Naive B cell (primary cell): ENCODE measurements at places on chromosomes 3 and 15. TPM values are rescaled to one million over a fixed set of nuclear protein-coding genes. Genes with fewer than 3 reads are reported as not detected.

The CIAO2A gene
- 260 TPM for polyA plus RNA-seq

The SI gene
- not detected for polyA plus RNA-seq

The HTR3E gene
- polyA plus RNA-seq = not detected

The CPLX3 gene
- not detected for polyA plus RNA-seq

The BCHE gene
- not detected for polyA plus RNA-seq

The MAP6D1 gene
- polyA plus RNA-seq = not detected

GRCh38 chr3:171522651-171523050 is 62.4 kb upstream of the TNIK start:
- H3K4me3 ChIP-seq = no peak overlapping the region
- H3K4me1 ChIP-seq = no peaks in the 10 kb centered on the region
- no peak overlapping the region for H3K27ac ChIP-seq

GRCh38 chr15:65630760-65631159 is 9.0 kb downstream of the SLC24A1 start:
- no peak overlapping the region for H3K27ac ChIP-seq
- H3K4me3 ChIP-seq = no peak overlapping the region
- no peak for DNase-seq
- peaks cover 5% of the 10 kb centered on the region for H3K4me1 ChIP-seq
- H3K27me3 ChIP-seq = no peaks in the 10 kb centered on the region

DNA sequence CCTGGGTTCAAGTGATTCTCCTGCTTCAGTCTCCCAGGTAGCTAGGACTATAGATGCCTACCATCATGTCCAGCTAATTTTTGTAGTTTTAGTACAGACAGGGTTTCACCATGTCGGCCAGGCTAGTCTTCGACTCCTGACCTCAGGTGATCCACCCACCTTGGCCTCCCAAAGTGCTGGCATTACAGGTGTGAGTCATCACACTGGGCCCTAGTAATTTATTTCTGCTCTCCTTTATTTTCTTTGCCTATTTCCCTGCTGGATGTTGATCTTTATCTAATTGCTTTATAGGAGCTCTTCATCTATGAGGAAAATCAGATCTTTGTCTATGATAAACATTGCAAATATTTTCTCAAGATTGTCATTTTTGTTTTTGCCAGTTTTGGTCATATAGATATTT is 31.7 kb downstream of the UQCC5 start:
- peak overlapping the region; percentile 81 for H3K27ac ChIP-seq
- H3K27me3 ChIP-seq = no peaks in the 10 kb centered on the region
- no peaks in the 10 kb centered on the region for H3K36me3 ChIP-seq
- H3K4me3 ChIP-seq = no peak overlapping the region

- no peaks in the 10 kb centered on the region for H3K36me3 ChIP-seq
- no peak overlapping the region for H3K27ac ChIP-seq
- DNase-seq = no peak
- H3K27me3 ChIP-seq = no peaks in the 10 kb centered on the region
These were observed 22.5 kb downstream of the CCR4 start for GRCh38 chr3:32973982-32974381.

DNA sequence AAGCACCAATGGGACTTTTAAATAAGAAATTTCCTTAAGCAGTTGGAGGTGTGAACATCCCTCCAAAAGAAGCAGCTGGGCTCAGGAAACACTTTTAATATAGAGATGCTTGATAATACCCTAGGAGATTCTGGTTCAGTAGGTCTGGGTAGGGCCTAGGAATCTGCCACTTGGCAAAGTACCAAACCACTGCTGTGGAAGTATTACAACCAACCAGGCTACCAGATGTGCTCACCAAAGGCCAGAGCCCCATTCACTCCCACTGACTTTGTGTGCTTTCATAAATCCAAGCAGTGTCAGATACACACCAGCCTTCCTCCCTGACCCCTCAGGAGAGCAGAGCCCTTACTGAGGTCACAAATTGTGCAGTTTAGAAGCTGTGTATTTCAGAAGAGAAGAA is 162.6 kb downstream of the CCNL1 start:
- no peak for DNase-seq
- no peak overlapping the region for H3K27ac ChIP-seq
- H3K4me1 ChIP-seq = no peaks in the 10 kb centered on the region
- H3K27me3 ChIP-seq = peaks cover 23% of the 10 kb centered on the region

- no peaks in the 10 kb centered on the region for H3K4me1 ChIP-seq
- H3K4me3 ChIP-seq = no peak overlapping the region
These were observed 12.5 kb downstream of the PFKFB4 start for GRCh38 chr3:48544141-48544540.

GRCh38 chr3:188553569-188553968 is 399.6 kb downstream of the LPP start:
- peaks cover 8% of the 10 kb centered on the region for H3K4me1 ChIP-seq
- DNase-seq = no peak
- no peak overlapping the region for H3K4me3 ChIP-seq
- no peak overlapping the region for H3K27ac ChIP-seq

- peak overlapping the region; percentile 46 for H3K27ac ChIP-seq
- no peak for DNase-seq
- H3K36me3 ChIP-seq = peaks cover 25% of the 10 kb centered on the region
- H3K4me1 ChIP-seq = peaks cover 4% of the 10 kb centered on the region
These were observed 72.6 kb downstream of the SETD5 start for GRCh38 chr3:9469986-9470385.

GRCh38 chr15:51874751-51875644 is 45.5 kb downstream of the TMOD3 start:
- no peaks in the 10 kb centered on the region for H3K27me3 ChIP-seq
- DNase-seq = no peak
- no peak overlapping the region for H3K27ac ChIP-seq
- peaks cover 5% of the 10 kb centered on the region for H3K4me1 ChIP-seq
- H3K4me3 ChIP-seq = no peak overlapping the region

DNA sequence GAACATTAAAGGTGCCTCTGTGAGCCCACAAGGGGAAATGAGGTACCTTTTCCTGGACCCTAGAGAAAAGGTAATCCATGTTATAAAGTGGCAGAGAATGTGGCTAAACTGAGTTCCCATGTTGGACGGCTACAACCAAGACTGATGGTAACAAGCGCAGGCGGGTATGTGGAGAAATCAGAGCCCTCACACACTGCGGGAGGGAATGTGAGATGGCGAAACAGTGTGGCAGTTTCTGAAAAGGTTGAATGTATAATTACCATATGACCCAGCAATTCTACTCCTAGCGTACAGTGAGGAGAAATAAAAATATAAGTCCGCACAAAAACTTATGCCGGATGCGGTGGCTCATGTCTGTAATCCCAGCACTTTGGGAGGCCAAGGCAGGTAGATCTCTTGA is 24.1 kb upstream of the SHISA5 start:
- no peak overlapping the region for H3K4me3 ChIP-seq
- H3K4me1 ChIP-seq = no peaks in the 10 kb centered on the region
- peak overlapping the region; percentile 30 for H3K27ac ChIP-seq
- no peak for DNase-seq
- no peaks in the 10 kb centered on the region for H3K27me3 ChIP-seq

GRCh38 chr3:181899702-181900101 is 188.0 kb downstream of the SOX2 start:
- H3K4me3 ChIP-seq = no peak overlapping the region
- peaks cover 7% of the 10 kb centered on the region for H3K4me1 ChIP-seq
- H3K36me3 ChIP-seq = no peaks in the 10 kb centered on the region
- no peak overlapping the region for H3K27ac ChIP-seq

GRCh38 chr15:43552256-43552655 is 34.8 kb downstream of the MAP1A start:
- H3K27me3 ChIP-seq = no peaks in the 10 kb centered on the region
- H3K4me1 ChIP-seq = no peaks in the 10 kb centered on the region
- DNase-seq = no peak

- no peak overlapping the region for H3K4me3 ChIP-seq
- no peak overlapping the region for H3K27ac ChIP-seq
- peak; percentile 58 for DNase-seq
- no peaks in the 10 kb centered on the region for H3K36me3 ChIP-seq
- H3K4me1 ChIP-seq = peaks cover 7% of the 10 kb centered on the region
- no peaks in the 10 kb centered on the region for H3K27me3 ChIP-seq
These were observed 9.1 kb upstream of the HPS3 start for GRCh38 chr3:149120051-149120972.

DNA sequence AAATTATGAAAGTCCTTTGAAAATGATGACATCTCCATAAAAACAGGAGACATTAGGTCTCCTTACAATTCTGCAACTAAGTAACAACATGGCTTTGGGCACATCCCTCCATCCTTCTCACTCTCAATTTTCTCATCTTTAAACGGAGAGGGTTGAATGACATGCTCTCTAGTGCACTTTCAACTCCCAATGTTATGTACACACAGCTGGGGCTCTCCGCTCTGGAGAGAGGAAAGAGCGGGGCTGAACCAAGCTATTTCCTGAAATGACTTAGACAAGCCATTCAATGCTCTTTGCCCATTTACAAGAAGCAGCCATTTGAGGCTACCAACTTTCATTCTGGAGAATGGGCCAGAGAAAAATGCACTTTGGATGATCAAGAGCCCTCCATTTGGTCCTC is 144.2 kb upstream of the BNIP2 start:
- DNase-seq = no peak
- no peaks in the 10 kb centered on the region for H3K4me1 ChIP-seq
- H3K4me3 ChIP-seq = no peak overlapping the region
- H3K27ac ChIP-seq = no peak overlapping the region
- H3K27me3 ChIP-seq = peaks cover 18% of the 10 kb centered on the region

DNA sequence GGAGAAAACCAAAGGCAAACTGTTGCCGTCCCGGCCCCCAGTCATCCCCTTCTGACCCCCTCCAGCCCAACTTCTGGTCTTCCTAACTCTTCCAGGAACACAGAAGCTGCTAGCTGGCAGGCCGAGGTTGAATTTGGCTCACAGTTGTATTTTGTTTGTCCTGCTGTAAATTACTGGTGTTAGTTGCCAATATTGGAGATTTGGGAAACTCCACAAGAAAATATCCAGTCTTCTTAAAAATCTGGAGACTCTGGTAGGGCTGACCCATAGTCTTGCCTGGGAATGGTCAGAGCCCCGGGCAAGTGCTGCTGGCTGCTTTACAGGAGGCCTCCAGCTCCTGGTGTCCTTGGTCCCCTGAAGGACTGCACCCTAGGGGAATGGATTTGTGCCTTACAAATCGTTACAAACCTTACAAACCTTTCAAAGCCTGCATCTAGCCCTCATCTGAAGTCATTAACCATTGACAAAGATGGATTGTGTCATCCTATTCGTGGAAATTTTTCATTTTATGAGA is 112.0 kb upstream of the MCTP2 start:
- no peak overlapping the region for H3K27ac ChIP-seq
- DNase-seq = no peak
- H3K4me1 ChIP-seq = no peaks in the 10 kb centered on the region
- H3K4me3 ChIP-seq = no peak overlapping the region
- no peaks in the 10 kb centered on the region for H3K36me3 ChIP-seq
- H3K27me3 ChIP-seq = peaks cover 6% of the 10 kb centered on the region
